ENCODE measurements at places on chromosomes 5 and 9.

DNA sequence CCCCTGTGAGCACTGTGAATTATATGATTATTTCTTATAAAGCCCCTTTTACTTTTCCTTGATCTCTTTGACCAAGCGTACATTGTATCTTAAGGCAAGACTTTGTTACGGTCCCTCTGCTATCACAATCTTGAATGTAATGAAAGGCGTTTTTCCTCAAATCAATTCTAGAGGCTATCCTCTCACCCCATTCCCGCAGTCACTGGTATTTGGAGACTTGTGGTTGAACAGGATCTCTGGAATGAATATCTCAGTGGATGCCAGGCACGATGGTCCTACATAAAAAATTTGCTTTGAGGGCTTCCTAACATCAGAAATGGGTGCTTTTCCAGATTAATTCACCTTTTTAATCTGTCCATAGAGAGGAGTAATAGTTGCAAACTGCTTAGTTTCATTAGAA lies 151.4 kb upstream of the PAPPA start:
- no peak for DNase-seq

DNA sequence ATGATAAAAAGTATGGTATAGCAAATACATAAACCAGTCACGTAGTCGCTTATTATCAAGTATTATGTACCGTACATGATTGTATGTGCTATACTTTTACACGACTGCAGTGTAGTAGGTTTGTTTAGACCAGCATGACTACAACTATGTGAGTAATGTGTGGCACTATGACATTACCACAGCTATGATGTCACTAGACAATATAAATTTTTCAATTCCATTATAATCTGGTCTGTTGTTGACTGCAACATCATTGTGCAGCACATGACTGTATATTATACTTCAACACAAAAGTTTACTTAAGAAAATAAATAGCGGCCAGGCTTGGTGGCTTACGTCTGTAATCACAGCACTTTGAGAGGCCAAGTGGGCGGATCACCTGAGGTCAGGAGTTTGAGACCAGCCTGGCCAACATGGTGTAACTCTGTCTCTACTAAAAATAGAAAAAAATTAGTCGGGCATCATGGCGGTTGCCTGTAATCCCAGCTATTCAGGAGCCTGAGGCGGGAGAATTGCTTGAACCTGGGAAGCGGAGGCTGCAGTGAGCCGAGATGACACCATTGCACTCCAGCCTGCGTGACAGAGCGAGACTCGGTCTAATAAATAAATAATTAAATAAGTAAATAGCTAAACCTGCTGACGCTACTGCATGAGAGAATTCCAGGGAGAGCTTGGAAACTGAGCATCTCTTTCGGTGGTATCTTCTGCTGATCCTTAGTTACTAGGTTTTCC lies 24.6 kb upstream of the JADE2 start:
- no peak for DNase-seq

GRCh38 chr5:103503066-103503465 lies 59.5 kb downstream of the NUDT12 start:
- no peak for DNase-seq

DNA sequence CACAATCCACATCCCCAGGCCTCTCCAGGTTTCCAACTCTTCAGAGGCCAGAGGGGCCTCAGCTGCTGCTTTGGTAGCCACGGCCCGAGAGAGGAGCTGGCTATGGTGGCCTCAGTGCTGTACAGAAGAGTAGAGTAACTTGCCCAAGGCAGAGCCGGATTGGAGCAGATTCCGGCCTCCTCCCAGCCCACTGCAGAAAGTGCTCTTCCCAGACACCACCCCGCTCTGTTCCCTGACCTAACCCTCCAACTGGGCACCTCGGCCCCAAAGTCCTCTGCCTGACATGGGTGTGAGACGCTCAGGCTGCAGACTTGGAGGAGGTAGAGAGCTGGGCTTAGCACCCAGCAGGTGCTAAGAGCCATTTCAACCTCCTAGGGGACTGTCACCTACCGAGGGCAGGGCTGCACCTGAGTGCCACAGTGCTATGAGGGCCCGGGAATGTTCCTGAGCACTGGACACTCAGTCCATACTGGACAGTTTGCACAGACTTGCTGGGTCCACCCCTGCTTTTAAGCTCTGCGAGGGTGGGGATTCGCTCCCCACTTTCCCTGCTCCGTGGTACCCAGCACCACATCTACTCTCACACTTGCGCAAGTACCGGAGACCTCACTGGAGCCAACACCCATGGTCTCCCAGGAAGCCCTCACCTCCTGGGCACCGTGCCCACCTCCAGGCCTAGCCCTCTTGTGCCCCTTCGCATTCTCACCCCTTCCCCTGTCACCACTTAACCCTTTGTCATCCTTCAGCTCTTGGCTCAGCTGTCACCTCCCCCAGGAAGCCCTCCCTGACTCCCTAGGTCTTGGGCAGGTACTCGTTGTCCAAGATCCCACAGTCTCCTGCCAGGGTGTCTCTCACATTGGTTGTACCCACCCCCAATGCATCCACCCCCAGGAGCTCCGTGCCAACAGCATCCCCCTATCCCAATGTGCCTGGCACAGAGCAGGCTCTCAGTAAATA lies 49.8 kb downstream of the DBH start:
- no peak for DNase-seq

- no peak for DNase-seq
Measured at GRCh38 chr5:128220841-128221240, 137.3 kb downstream of the SLC12A2 start.

GRCh38 chr9:124105266-124105665 lies 93.7 kb downstream of the LHX2 start:
- DNase-seq: no peak

GRCh38 chr5:26259081-26259480 lies 779.3 kb downstream of the CDH9 start:
- no peak for DNase-seq

GRCh38 chr5:35476036-35476435 lies 141.6 kb upstream of the SPEF2 start:
- DNase-seq: no peak

Measured in T-helper 1 cell (primary cell).